Muscle of leg (tissue), 16 donors: ENCODE measurements at places on chromosomes 7 and 10.
A peak's percentile ranks its signal among the peaks of the same experiment; 100 is the strongest.

GRCh38 chr7:35716038-35716803 lies 21.3 kb upstream of the HERPUD2 start:
- peak; percentile 88 for DNase-seq

DNA sequence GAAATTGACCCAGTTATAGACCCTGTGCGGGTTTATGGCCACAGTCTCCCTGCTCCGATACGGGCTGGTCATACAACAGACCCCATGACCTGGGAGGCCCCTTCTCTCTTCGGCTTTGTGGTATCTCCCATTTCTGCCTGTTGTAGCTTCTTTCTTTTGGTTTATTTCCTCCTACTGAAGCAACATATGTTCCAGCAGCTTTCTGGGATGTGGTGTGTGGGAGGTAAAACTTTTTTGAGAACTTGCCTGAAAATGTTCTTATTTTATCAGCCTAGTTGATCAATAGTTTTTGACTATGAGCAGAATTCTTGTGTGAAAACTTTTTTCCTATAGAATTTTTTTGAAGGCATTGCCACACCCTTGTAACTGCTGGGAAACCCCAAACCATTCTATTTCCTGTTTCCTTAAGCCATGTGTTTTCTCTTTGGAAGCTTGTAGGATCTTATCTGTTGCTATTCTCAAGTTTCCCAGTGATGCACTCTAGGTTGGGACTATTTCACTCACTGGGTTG lies 80.0 kb downstream of the DAGLB start:
- peak; percentile 34 for DNase-seq

GRCh38 chr7:45278763-45279398 lies 121.3 kb downstream of the RAMP3 start:
- DNase-seq: no peak

GRCh38 chr7:82390936-82391335 lies 52.6 kb downstream of the CACNA2D1 start:
- no peak for DNase-seq

DNA sequence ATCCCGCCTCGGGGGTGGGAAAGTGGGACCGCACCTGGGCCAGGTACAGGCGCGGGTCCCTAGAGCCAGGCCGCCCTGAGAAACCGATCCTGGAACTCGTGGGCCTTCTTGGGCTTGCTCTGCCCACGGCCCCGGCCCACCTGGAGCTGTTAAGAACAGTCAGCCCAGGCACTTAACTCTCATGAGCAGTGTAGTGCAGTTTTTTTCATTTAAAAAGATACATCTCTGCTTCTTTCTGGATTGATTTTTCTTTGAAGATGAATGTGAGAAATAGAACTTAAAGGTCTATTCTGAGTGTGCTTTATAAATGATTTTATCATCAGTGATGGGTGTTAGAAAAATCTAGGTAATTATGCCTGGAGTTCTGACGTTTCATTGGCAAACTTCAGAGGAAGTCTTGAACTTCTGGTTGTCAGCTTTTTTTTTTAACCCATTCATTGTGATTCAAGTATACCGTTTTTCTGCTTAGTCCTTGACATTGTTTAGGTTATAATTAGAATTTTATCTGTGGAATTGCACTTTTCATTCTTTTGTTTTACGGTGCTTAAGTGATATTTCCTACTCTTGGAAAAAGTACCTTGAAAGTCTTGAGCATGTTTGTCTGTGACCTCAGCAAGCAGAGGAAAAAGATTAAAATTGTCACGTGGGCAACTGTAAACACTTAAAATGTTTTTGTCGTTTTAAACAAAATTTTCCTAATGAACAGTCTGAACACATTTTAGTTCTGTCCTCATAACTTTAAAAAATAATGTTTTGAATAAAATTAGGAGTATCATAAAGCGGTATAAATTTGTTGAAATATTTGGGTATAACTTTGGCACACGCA lies 906 bp downstream of the CDK1 start:
- peak; percentile 38 for DNase-seq

- DNase-seq: peak; percentile 38
Observed at GRCh38 chr7:123681561-123681960, 25.9 kb downstream of the LMOD2 start.

DNA sequence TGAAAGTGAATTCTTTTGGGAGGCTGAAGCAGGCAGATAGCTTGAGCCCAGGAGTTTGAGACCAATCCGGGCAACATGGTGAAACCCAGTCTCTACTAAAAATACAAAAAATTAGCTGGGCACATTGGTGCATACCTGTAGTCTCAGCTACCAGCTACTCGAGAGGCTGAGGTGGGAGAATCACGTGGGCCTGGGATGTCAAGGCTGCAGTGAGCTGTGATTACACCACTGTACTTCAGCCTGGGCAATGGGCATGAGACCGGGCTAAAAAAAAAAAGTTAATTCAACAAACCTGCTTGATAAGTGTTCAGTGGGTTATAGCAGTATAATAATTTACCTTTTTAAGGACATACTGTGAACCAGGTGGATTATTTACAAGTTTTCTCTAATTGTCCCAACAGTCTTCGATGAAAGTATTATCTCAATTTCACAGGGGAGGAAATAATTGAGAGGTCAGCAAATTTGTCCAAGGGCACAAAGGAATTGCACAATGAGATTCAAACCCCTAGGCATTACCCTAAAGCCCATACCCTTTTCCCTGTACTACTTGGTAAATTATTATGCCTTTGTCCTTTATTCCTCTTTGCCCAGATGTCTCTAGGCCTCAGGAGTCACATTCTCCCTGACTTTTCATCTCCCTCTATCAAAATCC lies 13.1 kb upstream of the DLD start:
- DNase-seq: no peak

DNA sequence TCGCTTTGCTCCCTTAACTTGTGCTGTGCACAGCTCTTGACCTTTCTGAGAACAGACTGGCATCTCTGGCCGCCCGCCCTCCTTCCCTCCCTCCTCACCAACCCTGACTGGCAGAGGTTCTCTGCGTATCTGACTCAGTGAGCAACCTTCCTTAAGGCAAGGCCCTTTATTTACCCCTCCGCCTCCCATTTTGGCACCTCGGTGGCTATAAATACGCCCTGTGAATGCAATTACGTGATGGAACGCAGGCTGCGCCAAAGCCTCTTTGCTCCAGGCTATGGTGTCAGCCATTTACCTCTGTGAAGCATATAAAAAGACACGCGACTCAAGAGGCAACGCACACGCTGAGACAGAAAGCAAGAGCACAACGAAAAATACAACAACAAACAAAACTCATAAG lies 764.3 kb downstream of the SUGCT start:
- peak; percentile 85 for DNase-seq

DNA sequence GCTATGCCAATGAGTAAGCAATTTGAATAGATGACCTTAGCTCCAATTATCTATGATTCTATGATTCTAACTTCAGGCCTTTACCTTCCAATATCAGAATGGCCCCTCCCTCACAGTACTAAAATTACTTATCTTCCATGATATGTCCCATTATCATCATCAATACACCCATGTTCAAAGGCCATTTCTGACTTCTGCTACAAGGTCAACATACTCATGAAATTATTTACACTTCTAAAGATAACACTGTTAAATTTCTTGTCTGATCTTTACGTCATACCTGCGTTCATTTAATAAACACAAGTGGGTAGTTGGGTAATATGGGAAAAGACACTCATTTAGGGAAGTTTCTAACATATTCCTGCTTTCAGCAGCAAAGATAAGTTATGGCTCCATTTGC lies 21.2 kb downstream of the IMMP2L start:
- DNase-seq: no peak

GRCh38 chr7:83731154-83731553 lies 82.2 kb upstream of the SEMA3E start:
- DNase-seq: no peak

DNA sequence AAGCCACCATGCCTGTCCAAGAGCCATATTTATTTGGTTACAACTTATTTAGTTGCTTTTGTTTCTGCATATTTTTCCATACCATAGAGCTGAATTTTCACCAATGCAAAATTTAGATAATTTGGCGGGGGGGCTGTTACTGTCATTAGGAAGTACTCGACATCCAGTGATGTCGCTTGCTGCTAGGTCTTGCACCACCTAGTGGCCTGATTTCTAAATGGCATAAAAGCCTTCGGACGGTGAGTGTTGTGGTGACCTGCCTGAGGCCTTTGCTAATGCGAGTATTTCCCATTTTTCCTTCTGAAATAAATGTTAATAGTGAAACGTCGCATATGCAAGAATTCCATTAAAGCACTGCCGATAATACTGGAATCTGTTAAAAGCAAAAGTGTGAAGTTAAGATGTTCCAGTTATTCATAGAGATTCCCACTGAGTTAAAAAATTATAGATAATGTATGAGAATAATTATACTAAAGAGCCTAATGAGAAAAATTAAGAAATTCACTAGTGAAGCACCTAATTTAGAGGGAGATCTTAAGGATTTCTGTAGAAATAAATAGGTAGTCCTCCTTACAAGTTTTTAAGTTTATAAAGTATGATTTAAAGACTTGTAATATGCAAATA lies 86.1 kb upstream of the DNAJB6 start:
- peak; percentile 47 for DNase-seq

DNA sequence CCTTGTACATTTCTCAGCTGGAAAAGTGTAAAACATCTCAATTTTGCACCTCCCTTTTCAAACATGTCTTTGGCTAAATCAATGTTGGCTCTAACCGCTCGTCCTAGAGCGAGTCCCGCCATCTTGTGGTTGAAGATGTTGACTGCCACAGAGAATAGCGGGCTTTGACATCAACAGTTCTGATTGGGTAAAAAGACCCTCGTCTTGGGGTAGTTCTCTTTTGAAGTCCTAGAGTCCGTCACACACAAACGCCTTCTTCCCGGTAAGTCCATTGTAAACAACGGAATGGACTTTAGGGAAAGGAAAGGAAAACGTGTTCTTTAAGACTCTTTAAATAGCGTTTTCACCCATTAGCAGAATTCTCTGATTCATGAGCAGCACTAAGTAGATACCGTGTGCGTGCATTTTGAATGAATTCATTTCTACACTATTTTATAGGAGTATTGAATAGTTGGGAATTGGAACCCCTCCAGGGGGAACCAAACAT lies 452 bp upstream of the RPP30 start:
- peak; percentile 88 for DNase-seq

- DNase-seq: peak; percentile 94
Observed at GRCh38 chr10:92240289-92241157, 50.4 kb downstream of the CPEB3 start.

GRCh38 chr7:106069471-106070200 lies 42.5 kb downstream of the SYPL1 start:
- DNase-seq: no peak

GRCh38 chr7:73435471-73436009 lies 2.0 kb downstream of the FZD9 start:
- peak; percentile 48 for DNase-seq
